ENCODE measurements at places on chromosomes 11 and 22.
A peak's percentile ranks its signal among the peaks of the same experiment; 100 is the strongest.

- peak; percentile 76 for DNase-seq
Observed at GRCh38 chr11:4636962-4637661, at the start of gene OR51D1. Gene OR51D1, plus strand, starts transcription at chr11:4637477. Its CDS starts 2,314 bp downstream, at chr11:4639791.

DNA sequence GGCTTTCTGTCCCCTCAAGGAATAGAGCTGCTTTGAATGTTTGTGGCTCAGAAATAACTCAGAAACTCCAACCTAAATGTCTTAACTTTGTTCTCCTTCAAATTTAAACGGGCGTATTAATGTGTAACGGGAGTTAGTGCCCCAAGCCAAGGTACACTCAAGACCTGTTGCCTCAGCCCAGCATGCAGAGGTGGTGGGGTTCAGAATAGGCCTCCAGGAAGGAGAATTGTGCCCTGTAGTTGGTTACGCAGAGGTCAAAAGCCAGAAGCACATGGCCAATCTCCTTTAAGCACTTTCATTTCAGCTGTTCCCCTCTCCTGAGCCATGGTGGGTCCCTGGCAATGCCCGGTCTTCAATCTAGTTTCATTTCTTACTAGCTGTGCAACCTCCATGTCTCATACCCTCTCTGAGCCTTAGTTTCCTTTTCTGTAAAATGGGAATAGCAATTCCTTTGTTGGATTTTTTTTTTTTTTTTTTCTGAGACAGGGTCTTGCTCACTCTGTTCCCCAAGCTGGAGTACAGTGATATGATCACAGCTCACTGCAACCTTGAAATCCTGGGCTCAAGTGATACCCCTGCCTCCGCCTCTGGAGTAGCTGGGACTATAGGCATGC lies 4.2 kb downstream of the HMOX1 start:
- no peak for DNase-seq

DNA sequence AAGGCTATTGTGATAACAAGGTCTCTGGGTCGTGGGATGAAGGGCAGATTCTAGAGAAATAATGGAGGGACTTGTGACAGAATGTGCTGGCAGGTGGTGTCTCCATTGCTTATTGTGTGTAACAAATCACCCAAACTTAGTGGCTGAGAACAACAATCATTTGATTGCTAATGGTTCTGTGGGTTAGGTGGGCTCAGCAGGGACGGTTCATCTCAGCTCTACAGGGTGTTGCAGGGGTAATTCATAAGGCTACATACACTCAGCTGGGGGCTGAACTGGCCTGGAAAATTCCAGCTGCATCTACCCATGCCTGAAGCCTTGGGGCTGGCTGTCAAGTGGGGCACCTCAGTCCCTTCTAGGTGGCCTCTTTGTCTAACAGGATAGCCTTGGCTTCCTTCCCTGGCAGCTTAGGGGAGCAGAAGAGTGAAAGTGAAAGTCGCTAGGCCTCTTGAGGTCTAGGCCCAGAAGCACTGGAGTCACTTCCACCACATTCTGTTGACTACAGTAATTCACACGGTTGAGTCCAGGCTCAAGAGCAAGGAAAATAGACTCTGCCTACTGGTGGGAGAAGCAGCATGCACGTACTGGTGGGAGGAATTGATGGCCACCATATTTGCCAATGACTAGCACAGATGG lies 308.9 kb downstream of the MN1 start:
- no peak for DNase-seq

GRCh38 chr11:129209891-129210830 lies 18.0 kb upstream of the ARHGAP32 start:
- no peak for DNase-seq

GRCh38 chr22:26464312-26464711 lies 19.3 kb downstream of the HPS4 start:
- DNase-seq = no peak

- DNase-seq = no peak
Observed at GRCh38 chr11:126485021-126485792, 129.7 kb downstream of the ST3GAL4 start.

- DNase-seq = peak; percentile 24
Observed at GRCh38 chr22:45101515-45102227, 62.1 kb upstream of the NUP50 start.

Measured in activated CD4-positive, alpha-beta T cell treated with anti-CD3 and anti-CD28 coated beads, Interleukin-2, Interleukin-4, amounts not matched to agents 100 ng/mL and 50 ng/mL, durations not matched to agents 16 hours and 8 hours (primary cell).